ENCODE measurements at places on chromosomes 12 and 14.

DNA sequence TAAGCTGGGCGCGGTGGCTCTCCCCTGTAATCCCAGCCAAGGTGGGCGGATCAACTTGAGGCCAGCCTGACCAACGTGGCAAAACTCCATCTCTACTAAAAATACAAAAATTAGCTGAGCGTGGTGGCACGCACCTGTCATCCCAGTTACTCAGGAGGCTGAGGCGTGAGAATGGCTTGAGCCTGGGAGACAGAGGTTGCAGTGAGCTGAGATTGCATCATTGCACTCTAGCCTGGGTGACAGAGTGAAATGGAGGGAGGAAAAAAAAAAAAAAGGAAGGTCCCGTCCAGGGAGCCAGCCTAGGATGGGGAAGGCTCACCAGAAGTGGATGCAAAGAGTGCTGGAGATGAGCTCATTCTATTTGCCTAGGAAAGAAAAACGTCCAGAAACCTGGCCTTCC lies 1.9 kb upstream of the CD27 start:
- DNase-seq, result no peak

GRCh38 chr12:21416511-21417121 lies 20.8 kb upstream of the PYROXD1 start:
- no peak for DNase-seq

DNA sequence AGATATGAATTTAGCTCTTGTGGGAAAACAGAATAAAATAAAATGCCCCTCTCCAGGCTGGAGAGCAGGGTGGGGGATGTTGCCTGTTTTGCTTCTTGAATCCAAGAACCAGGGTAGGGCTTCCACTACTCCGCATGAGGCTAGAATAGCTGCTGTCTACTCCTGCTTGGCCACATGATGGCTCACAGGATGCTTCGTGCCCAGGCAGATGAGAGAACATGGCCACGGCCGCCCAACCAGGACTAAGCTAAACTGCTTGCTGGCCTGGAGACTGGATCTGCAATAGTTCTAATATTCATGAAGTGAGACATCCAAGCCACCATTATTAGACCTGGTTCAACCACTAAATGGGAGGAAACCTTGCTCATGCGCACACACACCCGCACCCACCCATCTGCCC lies 122.2 kb upstream of the METAP2 start:
- no peak for DNase-seq

DNA sequence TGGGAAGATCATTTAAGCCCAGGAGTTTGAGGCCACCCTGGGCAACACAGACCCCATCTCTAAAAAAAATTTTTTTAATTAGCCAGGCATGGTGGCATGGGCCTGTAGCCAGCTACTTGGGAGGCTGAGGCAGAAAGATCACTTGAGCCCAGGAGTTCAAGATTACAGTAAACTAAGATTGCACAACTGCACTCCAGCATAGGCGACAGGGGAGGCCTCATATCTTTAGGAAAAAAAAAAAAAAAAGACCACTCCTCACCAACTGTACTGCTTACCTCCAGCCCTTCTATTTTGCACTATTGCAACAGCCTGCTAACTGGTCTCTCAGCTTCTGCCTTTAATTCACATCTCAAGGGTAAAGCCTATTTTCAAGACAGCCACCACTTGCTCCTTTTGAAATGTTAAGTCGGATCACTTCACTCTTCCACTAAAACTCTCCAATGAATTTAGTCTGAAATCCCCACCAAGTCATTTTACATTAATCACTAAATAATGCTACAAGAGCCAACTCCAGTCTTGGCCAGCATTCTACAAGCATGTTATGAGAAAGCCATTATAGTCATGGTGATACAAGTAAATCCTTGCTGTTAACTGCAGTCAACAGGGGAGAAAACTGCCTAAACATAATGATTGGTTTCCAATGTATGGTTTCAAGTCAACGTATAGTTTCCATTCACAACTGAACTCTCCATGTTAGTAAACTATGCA lies 106.0 kb downstream of the RPS29 start:
- DNase-seq, result no peak

DNA sequence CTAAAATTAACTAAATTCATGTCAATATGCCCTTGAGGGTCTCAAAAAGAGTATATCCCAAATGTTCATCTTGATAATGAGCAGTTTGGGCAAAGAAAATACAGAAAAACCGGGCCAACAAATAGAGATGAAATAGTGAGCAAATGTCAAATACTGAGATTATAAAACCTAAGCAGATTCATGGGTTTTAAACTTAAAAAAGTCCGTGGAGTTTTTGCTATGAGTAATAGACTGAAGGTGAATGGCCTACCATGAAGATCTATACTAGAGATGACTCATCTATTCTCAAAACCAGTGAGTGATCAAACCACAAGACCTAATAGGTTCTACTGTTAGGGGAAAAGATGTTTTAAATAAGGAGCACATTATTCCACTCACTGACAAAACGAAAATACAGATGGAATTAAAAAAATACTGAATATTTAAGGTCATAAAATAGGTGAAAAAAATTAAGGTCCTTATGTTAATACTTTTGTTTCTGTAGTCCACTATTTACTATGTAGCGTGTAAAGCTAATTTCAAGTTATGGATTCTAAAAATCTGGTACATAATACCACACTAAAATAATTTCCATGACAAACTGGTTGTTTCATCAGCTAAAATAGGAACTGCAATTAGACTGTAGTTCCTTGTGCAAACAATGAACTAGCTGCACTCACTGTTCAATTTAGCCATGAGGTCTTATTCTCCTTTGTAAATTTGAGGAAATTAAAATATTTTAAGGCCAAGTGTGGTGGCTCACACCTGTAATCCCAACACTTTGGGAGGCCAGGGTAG lies 5.0 kb downstream of the HNRNPC start:
- DNase-seq, result no peak

DNA sequence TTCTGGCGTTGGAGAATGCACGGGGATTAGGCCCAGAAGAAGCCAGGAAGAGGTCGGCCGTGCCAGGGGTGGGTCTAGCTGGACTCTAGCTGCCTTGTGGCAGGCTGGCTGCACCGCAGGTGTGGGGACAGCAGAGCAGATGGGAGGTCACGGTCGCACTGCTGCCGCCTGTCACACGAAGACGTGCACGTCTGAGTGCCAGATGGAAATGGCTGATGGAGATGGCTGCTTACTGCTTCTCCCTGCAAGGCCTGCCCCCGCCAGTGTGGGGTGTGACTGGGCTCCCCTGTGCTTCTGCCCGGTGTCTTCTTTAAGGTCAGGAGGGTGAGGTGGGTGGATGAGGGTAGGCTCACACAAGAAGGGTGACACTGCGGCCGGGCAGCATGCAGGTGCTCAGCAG lies 79.0 kb downstream of the MOK start:
- DNase-seq, result no peak

DNA sequence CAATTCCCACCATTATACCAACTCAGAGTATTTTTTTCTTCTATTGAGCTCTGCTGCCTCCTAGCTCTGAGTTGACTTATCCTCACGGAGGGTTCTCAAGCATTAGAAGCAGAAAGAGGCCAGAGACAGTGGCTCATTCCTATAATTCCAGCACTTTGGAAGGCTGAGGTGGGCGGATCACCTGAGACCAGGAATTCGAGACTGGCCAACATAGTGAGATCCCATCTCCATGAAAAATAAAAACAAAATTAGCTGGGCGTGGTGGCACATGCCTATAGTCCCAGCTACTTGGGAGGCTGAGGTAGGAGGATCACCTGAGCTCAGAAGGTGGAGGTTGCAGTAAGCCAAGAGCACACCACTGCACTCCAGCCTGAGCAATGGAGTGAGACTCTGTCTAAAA lies 21.0 kb downstream of the HPD start:
- DNase-seq, result no peak

DNA sequence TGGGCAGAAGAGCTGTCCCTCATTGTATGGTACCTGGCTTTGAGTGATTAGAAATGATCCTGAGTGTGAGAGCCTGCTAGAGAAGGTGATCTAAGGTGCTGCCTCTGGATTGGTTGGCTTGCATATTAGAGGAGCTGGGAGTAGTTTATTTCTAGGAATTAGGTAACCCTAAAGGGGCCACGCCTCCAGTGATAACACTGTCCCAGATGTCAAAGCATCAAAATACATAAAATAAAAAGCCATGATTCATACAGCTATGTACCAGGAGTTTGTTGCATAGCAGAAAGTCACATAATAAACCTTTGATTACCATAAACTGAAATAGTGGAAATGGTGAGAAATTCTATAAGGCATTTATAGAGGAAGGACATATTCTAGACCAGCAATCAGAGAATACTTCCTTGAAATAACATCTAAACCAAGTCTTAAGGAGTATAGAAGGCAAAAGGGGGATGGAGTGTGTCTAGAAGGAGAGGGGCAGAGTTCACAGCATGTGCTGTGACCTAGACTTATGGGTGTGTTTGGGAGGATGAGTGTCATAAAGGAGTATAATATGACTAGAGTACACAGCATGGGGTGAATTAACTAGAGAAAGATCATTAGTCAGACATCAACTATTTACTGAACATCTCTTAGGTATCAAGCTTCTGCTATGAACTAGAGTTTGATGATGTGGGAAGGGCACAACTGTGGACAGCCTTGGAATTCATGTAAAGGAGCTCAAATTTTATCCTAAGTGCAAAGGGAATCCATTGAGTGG lies 686.4 kb downstream of the GALC start:
- no peak for DNase-seq

- no peak for DNase-seq
Observed at GRCh38 chr14:90405755-90406154, 8.9 kb downstream of the CALM1 start.

- no peak for DNase-seq
Observed at GRCh38 chr14:51260225-51260624, 20.2 kb downstream of the TMX1 start.

DNA sequence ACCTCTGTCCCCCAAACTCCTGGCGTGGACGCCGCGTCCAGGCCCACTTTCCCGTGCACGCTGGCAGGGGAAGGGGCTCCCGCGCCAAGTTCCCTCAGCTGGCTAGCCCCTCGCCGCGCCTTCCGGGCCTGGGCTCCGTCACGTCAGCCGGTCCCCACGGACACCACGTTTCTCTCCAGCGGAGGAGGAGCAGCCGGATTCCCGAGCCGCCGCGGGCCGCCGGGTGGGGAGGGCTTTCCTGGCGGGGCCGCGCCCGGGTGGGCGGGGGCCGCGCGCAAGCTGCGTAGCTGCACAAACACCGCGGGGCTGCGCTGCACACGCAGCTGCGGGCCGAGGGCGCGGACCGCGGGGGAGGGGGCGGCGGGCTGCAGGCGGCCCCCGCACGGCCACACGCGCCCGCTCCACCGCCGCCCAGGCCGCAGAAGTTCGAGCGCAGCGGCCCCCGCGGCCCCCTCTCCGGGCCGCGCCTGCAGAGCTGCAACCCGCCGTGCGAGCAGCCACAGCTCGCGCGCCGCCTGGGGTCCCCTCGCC lies 45.1 kb upstream of the PNMA1 start:
- DNase-seq, result no peak

DNA sequence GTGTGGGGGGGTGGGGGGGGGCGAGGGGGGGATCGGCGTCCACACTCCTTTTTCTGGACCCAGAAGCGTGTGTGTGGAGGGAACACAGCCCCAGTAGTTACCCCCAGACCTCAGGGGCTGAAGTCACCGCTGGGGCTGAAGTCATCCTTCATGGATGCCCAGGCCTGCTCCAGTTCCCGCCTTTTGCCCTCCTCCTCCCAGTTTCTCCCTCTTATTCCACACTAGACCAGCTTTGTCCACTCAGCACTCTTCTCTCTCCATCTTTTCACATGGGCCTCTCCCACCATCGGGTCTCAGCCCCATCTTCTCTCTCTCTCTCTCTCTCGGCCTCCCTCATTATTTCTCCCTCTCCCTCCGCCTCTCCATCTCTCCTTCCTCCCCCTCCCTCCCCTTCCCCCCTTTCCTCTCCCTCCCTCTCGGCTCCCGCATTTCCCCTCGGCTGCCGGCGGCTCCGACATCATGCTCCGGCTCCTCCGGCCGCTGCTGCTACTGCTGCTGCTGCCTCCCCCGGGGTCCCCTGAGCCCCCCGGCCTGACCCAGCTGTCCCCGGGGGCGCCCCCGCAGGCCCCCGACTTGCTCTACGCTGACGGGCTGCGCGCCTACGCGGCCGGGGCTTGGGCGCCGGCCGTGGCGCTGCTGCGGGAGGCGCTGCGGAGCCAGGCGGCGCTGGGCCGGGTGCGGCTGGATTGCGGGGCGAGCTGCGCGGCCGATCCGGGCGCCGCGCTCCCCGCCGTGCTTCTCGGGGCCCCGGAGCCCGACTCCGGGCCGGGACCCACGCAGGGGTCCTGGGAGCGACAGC lies at the start of gene P3H3:
Gene P3H3 (plus strand): TSS at position 426 of the 799 bp plus-strand sequence. CDS start 34 bp downstream, at position 460.
- peak; percentile 21 for DNase-seq

DNA sequence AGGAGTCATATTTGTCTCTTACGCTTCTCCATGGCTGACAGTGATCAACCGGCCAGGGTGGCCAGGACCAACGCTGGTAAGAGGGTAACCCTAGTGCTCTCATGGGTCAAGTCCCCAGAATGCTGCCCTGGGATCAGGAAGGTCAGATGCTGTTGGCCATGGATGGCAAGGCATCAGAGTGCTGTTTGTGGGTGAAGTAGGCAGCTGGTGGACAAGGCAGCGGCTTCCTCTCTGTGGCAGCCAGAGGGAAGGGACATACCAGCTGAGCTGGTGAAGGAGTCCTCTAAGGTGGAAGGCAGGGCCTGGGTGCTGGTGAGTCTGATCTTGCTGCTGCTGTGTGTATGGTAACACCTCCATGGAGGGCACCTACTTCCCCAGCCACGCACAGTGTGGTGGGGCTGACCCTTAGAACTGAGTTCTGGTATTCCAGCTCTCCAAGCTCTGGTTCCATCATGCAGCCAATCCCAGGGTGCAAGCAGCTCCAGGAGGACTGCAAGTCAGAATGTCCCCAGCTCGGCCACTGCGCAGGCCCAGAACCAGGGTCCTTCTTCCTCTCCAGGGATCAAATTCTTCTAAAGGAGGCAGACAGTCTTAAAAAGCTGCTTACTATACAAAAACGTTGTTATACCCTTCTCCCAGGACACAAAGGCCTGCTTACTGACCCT lies 13.4 kb upstream of the SMOC1 start:
- no peak for DNase-seq

GRCh38 chr12:94289461-94290312 lies 141.3 kb downstream of the PLXNC1 start:
- no peak for DNase-seq

GRCh38 chr12:116314477-116314876 lies 37.0 kb upstream of the MED13L start:
- DNase-seq, result no peak

GRCh38 chr14:26389646-26390508 lies 208.0 kb downstream of the NOVA1 start:
- DNase-seq, result no peak

DNA sequence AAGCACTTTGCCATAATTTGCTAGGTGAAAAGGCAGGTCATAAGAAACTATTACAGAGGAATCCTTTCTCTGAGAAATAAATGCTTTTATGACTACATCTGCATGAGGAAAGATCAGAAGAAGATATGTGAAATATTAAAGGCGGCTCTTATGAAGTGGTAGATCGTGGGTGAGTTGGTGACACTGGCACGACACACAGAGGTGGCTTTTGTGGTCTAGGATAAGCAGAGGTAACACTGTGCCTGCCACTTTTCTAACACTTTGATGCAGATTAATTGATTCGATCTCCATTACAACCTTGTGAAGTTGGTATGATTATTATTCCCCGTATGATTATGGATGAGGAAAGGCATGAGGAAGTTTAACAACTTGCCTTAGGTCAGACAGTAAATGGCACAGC lies 60.0 kb upstream of the ELK3 start:
- no peak for DNase-seq
